ENCODE measurements at places on chromosomes 7 and 10.

- DNase-seq, result no peak
Measured at GRCh38 chr7:77691892-77692491, 4.3 kb upstream of the RSBN1L start.

GRCh38 chr7:84112771-84113170 lies 81.8 kb downstream of the SEMA3A start:
- no peak for DNase-seq

DNA sequence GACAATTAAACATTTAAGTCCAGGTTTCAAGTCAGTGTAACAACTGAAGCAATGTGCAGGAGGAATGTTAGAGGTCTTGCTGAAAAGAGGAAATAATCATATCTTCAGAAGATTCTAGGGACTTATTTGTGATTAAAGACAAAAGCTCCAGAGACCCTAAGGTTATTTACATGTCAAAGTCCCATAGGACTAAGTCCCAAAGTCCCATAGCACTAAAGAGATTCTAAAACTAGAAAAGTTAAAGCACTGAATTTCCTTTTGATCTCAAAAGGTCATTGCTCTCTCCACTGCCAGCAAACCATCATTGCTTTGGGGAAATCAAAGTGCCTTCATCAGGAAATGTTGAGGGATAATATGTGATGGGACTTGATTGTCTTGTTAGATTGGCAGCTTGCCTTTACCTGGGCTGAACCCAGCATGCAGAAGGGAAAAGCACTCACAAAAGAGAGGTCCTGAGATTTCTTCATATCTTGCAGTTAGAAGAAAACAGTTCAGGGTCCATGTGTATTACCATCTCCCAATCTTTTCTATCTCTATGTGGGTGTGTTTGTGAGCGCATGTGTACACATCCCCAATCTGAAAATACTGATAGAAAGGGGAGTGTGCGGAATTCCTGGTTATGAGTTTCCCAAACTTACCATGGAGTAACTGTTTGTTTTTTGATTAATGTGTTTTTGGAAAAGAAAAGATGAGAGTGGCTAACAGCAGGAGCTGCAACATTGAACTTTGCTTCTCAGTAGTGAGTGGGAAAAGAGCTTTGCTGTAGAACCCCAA lies 21.8 kb downstream of the NUDT13 start:
- no peak for DNase-seq

DNA sequence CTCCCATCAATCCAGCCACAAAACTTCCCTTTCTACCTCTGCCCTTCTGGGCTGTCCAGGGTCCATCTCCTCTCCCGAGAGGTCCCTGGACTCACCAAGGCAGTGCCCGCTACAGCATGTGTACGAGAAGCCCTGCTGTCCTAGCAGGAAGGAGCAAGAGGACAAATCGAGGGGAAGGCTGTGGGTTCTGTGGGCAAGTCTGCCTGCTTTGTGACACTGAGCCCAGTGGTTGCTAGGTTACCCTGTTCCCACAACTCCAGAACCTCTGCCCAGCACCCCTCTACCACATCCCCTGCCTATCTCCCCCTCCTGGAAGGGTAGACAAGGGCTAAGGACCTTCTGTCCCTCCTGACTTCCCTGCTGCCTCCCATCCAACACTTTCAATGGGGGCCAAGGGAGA lies at the start of gene TBATA:
TBATA (minus strand) TSS at position 188 of the 400 bp plus-strand sequence. CDS start 1,998 bp downstream, outside the sequence.
- DNase-seq, result no peak

DNA sequence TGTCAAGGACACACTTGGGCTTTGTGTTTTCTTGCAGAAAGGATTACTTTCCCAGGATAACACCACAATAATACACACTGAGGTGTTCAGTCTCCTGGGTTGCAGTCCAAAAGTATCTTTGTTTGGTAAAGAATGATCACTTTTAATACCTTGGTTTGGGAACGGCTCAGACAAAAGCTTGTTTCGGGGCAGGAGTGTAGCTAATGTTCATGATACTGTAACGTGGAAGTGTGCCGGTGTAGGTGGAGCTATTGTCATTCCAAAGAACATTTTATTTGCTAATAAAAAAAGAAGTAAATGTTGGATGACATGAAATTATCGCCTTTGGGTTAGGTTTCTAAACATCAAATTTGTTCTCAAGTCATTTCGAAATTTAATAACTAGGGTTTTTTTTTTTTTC lies 1.2 kb downstream of the EIF4H start:
- no peak for DNase-seq

GRCh38 chr10:93436591-93437085 lies 45.5 kb downstream of the MYOF start:
- DNase-seq, result no peak
